Globus pallidus (tissue), 1 donor: ENCODE measurements at places on chromosomes 11 and 22.

DNA sequence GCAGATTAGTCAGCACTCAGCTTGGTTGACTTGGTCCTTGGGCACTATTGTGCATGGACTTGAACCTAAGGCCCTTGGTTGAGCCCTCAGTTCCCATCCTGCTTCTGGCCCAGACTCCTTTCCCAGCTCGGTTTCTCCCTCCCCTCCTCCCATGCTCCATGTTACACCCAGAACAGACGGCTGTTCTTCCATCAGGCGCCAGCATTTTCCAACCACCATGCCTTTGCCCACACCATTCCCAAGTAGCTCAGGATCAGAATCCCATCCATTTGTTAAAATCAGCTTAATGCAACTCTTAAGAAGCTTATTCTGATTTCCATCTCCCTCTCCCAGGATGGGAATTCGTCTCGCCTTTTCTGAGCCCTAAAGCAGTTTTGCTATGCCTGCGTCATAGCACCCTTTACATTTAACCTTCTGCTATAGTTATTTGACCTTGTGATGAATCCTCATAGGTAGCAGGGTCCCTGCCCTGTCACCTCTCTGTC lies 110.7 kb downstream of the MICAL2 start:
- no peak for DNase-seq

- DNase-seq: peak; percentile 36
Measured at GRCh38 chr11:81237139-81237538, 1496.5 kb downstream of the FAM181B start.

DNA sequence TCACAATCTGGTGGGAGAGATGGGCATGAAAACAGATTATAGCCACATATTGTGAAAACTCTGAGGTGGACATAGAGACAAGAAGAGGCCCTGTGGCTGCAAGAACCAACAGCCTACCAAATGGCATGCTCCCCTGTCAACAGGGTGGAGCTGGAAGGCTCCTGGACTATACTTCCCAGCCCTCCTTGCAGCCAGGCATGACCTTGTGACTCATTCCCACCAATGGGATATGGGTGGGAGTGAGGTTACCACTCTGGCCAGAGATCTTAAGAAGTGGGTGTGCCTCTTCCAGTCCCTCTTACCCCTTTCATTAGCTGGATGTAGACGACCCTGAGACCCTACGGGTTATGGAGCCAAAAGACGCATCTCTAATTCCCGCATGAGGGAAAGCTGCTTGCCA lies 126.4 kb upstream of the ZBED5 start:
- DNase-seq: no peak

GRCh38 chr11:8243458-8243857 lies 20.2 kb downstream of the LMO1 start:
- DNase-seq: no peak

DNA sequence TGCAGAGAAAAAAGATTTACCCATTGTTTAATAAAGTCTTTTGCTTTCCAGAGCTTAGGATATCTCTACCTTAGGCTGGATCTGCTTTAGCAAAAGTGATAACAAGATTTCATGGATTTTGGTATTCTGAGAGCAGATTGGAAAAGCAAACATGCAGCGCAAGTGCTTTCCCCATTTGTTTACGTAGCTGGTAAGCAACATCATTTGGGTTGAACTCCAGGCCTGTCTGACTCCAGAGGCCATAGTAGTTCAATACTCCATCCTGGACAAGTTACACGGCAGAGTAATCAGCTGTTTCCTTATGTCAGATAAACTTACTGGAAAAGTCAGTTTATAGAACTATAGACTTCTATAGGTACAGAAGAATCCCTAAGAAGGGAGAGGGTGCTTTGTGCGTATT lies 40.6 kb upstream of the TNRC6B start:
- no peak for DNase-seq

- no peak for DNase-seq
Measured at GRCh38 chr22:17694193-17694592, 55.6 kb downstream of the BCL2L13 start.

DNA sequence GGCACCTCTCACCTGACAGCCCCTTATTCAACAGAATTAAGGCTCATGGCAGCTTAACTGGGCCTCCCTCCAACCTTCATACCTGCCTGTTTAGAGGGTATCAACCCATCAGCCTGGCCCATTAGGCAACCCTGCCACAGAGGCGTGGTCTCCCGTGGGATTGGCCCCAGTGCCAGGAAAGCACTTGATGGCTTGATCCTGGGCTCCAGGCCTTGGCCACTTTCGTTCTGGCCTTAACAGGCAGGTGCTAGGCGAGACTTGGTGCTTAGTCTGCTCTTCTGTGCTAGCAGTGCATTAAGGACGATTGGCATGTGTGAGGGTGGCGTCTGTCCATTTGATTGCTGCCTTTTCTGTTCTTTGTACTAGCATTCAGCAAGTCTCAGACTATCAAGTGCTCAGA lies 75.2 kb downstream of the CABIN1 start:
- no peak for DNase-seq

- DNase-seq: no peak
Measured at GRCh38 chr22:19497245-19497644, 17.5 kb downstream of the CDC45 start.

DNA sequence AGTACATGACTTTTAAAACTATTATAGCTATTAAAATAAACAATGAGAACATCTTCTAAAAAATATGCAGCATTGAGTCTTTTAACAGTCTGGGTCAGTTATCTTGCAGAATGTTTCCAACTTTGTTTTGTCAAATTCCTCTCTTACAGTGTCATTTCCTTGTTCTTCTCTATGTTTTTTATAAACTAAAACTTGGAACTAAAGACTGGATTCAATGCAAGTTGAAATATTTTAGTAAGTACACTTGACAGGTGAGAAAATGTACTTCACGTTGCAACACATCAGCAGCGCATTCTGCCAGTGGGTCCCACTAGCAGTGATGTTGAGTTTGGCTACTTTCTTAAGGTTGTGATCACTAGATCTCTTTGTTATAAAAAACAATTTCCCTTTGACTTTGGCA lies 1407.6 kb upstream of the RAG2 start:
- no peak for DNase-seq

GRCh38 chr11:127035824-127036223 lies 35.3 kb upstream of the KIRREL3 start:
- DNase-seq: no peak

- no peak for DNase-seq
Measured at GRCh38 chr11:1126935-1127663, 30.7 kb upstream of the MUC5AC start.

- no peak for DNase-seq
Measured at GRCh38 chr11:35734669-35735410, 72.3 kb downstream of the TRIM44 start.

DNA sequence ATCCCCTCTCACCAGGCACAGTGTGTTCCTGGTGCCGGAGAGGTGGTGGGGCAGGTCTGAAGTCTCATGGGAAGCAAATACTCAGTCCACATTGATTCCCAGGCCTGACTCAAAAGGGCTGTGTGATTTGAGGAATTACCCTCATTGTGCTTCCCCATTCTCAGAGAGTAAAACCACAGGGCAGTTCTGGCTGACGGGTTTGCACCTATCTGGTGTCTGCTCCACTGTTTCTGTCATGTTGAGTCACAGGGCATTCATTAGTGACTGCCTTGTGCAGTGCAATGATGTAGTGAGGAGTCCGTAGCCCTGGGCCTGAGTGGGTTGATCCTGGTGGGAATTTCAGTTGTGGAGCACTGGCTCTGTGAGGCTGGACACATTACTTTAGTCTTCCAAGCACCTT lies 85.2 kb upstream of the ARHGAP20 start:
- DNase-seq: peak; percentile 16

DNA sequence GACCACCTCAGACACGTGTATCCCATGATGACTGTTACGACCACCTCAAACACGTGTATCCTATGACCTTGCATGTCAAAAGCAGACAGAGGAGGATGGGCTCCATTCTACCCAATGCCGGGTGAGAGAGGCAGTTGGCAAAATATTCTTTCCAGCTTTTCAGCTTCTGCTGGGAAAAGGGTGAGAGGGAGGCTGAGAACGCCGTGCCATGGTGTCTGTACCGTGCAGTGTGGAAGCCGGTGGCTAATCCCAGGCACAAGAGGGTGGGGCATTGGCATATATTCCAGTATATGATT lies 1478.4 kb downstream of the TBC1D22A start:
- no peak for DNase-seq

GRCh38 chr11:114230031-114230704 lies 66.0 kb upstream of the NNMT start:
- no peak for DNase-seq

DNA sequence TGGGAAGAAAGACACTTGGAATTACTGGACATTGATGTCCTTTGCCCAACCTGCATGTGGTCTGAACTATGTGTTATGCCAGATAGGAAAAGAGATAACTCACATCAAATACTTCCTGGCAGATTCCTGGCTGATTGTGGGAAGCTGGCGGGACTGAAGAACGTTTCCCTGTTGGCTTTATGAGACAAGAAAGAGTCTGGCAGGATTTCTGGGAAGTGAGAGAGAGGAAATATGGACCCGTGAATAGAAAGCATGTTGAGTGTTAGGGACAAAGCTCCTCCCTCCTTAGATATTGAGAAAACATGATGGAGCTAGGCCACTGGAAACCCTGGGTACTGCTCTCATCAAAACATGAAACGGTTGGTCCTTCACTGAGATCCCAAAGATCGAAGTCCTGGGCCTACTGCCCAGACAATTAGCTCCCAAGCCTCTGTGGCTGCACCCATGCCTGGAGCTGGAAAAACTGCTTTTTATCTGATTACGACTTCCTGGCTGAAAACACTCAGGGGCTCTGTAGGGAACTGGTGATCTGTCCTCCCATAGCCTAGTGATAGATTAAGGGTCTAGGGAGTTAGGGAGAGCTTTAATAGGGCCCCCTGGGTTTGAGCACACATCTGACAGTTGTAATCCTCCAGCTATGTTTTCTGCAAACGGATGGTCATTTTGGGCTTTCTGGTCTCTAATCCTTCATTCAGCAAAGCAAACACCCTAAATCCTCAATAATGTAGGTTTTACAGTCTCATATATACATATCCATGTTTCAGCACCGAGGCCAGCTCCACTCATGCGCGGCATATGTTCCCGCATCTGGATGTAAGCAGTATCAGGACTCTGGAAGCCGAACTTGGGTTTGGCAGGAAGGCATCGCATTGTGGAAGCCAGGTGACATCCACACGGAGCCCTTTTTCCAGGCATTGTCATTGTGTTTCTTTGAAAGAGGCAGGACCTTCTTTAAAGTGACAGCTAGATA lies 6.1 kb upstream of the B3GAT1 start:
- peak; percentile 31 for DNase-seq

DNA sequence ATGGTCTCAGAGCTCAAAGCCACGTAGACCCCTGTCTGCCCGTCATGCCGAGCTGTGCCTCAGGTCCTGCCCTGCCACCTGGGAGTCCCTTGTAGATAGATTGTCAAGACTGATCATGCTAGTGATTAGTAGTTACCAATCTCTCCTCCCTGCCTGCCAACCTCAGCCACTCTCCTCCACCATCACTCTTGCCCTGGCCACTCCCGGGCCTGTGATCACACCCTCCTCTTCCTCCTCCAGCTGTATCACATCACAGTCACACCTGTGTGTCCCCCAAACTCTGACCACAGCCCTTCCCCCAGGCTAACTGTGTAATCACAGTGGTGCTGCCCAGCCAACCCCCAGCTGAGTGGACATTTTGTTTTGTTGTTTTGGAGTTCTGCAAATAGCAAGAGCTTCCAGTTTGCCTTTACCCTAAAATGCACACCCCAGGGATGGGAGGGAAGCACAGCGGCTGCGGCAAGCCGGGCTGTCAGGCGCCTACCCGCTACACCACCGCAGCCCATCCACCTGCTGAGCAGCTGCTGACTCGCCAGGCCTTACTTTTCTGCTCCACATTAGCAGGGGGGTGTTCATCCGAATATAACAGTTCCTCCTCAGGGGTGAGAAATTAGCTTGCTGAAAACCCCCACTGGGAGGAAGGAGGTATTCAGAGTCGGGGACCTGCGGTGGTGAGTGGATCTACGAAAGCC lies 45.8 kb downstream of the LRFN4 start:
- no peak for DNase-seq

GRCh38 chr11:88544656-88545280 lies 207.2 kb upstream of the CTSC start:
- DNase-seq: no peak

DNA sequence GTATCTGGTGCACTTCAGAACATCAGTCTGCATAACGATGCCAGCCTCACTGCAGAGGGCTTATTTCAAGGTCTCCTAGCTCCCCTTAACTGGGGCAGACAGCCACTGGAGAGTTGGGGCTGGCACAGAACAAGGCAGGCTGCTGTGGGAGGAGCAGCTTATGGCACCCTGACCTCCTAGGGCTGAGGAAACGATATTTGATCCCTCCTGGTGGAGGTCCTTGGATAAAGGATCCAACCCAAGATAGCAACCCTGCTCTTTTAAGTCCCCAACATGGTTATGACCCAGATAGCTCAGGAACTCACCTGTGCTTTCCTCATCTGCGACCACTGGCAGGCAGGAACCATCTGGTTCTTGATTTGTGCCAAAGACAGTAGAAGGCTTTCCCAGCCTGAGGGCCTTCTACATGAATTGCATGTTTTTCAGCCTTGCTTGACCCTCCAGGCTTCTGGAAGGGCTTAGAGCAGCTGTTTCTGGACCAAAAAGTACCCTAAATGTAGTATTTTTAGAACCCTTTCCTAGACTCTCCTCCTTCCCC lies 2.8 kb downstream of the TMEM109 start:
- no peak for DNase-seq

DNA sequence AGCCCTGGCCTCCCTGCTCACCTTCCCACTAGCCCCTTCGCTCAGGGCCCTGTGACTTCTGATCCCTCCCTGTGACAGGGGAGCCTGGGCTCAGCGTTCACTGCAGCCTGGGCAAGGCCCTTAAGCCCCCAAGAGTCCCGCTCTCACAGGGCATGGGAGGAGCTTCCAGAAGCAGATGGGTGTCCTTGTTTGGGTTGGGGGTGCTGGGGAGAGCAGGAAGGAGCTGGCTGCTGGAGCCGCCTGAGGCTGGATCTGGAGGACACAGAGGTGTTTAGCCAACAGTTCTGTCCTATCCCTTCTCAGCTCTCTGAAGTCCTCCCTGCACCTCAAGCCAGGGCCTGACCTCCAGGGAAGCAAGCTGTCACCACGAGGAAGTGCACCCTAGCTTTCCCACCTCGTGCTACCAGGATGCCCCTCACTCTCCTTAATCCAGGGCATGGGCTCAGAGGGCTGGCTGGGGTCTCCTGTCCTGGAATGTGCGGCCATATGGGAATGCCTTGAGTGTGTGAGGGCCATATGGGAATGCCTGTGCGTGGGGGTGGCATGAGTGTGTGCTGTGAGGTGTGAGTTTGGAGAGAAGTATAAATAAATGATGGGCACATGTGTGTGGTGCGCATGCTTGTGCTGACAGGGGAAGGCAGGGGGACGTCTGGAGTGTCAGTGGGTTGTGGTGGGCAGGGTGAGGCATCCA lies 25.0 kb upstream of the TUB start:
- DNase-seq: no peak

GRCh38 chr11:36123336-36124101 lies 165.7 kb downstream of the COMMD9 start:
- peak; percentile 73 for DNase-seq

DNA sequence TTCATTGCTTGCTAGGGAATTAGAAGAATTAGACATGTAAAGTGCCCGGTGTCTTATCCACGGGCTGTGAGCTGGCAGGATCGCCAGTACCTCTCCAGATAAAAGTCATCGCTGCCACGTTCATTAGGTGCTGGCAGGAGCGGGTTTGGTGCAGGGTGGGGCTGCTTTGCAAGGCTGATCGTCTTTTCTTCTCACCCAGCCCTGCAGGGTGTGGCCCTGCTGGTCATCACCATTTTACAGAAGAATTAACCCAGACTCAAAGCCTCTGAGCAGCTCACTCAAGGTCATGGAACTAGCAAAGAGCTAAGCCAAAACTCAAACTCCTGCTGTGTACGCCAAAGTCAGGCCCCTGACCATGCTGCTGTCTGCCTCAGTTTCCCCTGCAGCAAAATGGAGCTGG lies 6.1 kb upstream of the FGF4 start:
- DNase-seq: no peak

- no peak for DNase-seq
Measured at GRCh38 chr22:41976961-41977566, 7.8 kb downstream of the SEPTIN3 start.
